ENCODE measurements at places on chromosomes 1 and 21.

DNA sequence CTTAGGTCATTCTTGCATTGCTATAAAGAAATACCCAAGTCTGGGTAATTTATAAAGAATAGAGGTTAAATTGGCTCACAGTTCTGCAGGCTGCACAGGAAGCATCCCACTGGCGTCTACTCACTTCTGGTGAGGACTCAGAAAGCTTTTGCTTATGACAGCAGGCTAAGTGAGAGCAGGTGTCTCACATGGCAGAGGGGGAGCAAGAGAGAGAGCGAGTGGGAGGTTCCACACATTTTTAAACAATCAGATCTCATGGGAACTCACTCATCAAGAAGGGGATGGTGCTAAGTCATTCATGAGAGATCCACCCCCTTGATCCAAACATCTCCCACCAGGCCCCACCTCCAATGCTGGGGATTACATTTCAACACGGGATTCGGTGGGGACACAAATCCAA is 13.6 kb upstream of the RGS4 start:
- DNase-seq = no peak

DNA sequence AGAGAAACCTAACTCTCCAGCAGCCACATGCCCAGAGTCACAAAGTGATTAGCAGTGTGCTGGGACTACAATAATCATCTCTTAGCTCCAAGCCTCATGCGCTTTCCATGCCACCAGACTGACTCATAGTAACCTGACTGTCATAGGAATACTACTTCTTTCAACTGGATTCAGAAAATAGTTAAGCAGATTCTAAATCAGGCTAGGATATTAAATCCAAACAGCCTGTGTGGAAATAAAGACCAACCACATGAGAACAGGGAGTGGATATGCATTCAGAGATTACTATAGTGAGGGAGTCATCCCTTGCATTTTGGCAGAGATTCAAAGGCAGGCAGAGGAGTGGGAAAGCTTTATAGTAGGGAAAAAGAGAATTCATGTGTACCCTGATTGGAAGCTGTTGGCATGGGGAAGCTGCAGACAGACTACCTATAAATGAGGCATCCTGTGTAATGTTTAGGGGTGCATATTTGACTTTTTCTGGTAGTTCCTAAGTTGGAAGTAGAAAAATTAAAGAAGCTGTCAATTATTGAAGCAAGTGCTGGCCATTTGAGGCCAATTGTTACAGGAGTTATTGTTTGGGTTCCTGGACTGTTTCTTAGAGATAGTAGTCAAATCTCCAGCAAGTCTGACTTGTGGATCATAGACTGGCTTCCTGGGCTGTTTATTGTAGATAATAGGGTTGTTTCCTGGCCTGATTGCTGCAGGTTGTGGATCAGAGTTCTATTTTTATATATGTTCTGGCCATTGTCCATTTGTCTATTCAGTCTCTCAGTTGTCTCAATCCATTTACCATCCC is 31.7 kb upstream of the DNAH14 start:
- no peak for DNase-seq

GRCh38 chr21:39720126-39720778 is 24.7 kb upstream of the IGSF5 start:
- no peak for DNase-seq

DNA sequence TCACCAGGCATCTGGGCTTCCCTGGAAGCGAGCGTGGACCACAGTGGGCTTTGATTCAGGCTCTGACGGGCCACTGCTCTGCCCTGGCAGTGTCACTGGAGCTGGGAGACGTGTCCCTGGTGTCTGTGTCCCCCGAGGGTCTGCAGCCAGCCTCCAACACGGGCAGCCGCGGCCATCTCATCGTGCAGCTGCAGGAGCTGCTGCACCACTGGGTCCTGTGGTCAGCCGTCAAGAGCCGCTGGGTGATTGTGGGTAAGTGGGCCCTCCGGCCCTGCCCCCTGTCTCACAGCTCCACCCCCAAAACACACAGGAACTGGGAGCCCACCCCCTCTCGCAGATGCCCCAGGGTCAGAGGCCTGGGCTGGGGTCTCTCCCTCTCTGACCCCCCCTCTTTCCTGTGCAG is 40.7 kb downstream of the DISP3 start:
- DNase-seq = no peak

DNA sequence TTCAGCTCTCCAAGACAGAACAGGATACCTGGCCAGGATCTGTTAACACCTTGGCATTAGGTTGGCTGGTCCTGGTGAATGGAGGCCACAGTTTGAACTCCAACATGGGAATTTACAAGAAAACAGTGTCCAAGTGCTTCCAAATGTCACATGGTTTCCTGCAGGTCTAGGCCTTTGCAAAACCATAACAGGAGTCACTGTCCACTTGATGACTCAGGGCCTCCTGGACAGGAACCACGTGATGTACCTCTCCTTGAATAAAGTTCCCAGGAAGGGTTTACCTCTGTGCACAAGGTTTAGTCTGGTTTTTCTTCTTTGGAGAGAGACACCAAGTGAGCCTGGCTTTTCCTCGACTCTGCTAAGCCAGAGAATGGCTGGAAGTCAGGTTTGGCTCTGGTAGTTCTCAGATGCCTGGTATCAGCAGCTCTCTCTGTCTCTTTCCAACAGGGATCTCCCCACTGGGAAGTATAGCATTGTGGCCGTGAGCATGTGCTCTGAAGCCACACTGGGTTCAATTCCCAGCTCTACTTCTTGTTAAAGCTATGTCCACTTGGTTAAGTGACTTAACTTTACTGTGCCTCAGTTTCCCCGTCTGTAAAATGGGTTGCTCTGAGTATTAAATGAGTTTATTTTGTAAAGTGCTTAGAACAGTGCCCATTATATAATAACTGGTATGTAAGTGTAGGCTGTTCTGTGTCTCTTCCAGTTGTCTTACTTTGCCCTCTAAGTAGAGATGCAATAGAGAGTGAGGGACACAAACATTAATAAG is 27.3 kb upstream of the TMEM61 start:
- DNase-seq = no peak

DNA sequence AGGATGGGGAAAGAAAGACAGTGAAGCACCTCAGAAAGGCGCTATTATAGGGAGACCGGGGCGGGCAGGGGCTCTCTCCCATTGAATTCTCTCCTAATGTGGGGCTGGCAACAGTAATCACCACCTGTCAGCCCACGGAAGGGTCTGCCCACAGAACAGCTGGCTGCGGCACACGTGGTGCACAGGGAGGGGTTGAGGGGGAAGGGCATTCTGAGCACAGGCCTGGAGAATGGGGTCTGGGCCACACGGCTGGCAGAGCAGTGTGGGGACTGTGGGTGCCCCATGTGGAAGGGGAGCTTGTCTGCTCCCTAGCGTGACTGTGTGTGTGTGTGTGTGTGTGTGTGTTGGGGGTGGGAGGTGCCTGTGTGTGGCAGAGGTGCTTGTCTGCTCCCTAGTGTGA is 4.1 kb downstream of the OLFML3 start:
- no peak for DNase-seq

DNA sequence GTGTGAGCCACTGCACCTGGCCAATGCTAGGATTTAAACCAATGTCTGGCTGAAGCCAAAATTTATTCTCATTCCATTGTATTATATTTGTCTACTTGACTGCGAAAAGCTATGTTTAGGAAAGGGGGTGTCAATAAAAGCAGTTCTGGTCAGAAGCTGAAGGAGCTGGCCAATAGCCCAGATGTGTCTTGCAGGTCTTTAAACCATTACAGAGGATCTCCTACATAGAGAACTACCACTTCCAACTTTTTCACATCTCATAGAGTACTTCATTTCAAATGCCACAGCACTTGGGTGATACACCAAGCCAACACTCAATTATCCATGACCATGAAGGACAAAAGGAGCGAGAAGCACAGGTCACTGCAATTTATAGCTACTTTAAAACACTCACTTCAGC is 2.5 kb downstream of the SYT11 start:
- DNase-seq = no peak

GRCh38 chr1:98555814-98556213 is 105.7 kb upstream of the SNX7 start:
- DNase-seq = no peak

DNA sequence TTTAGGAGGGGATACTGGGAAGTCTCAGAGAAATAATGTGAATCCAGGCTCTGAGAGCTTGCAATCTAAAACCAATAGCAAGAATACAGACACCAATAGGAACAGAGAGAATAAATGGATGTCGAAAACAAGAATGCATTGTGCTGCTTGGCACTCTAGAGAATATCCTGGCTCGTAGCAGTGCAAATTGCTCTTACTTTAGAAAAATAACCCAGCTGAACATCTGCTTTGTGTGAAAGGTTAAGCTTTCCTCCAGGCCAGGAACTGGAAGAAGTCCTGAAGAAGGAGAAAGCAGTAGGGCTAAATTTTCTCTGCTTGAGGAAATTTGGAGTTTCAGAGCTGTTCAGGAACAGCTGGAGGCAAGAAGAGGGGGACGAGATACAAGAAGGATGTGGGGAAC is 382.3 kb downstream of the HHIPL2 start:
- DNase-seq = no peak

GRCh38 chr1:248388426-248388825 is 12.9 kb downstream of the OR2T6 start:
- DNase-seq = no peak

GRCh38 chr1:240539769-240540414 is 72.1 kb downstream of the GREM2 start:
- no peak for DNase-seq

DNA sequence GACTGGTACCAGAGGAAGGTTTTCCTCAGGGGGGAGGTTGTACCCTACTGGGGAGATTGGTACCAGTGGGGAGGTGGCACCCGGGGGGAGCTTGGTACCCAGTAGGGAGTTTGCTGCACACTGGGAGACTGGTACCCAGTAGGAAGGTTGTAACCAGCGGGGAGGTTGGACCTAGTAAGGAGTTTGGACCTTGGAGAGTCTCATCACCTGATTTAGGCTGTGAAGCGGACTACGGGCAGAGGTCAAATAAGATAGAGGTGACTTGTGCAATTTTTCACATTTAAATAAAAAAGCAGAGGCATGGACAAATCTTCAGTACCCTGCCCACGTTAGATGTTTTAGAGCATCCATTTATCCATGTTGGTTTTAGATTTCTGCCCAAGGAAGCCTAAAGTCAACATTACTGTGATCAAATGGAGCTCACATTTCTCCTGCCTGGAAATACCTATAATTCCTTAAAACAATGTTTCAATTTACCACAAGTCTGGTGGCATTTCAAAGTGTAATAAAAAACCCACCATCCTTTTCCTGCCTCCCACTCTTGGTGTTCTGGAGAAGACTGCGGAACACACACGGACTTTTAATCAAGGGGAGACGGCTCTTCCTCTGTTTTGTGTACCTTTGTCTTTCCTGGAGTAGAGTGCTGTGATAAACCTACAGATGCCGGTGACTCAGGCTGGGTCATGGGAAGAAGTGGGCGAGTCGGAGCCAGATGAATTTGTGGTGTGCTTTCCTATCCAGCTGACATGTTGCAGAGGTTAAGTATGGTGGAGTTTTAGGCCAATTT is 36.2 kb upstream of the MRPS6 start:
- DNase-seq = no peak

DNA sequence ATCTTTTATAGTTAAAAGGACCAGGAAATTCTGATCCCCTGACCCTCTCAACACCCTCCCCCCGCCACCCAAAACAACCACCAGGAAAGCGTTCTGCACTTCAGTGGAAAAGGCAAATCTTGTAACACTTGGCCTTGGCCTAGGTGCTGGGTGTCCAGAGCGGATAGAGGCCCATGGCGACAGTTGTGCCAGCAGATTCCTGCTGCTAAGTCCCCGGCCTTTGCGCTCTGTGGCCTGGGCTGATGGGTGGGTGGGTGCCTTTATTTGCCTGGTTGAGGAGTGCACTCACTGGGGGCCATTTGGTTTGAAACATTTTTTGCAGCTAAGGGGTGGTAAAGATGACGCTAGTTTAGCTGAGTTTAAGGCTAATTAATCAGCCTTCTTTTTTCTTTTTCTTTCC is 127.9 kb upstream of the ERRFI1 start:
- DNase-seq = no peak

GRCh38 chr1:56376188-56376984 is 203.0 kb downstream of the PLPP3 start:
- DNase-seq = no peak

GRCh38 chr1:193451001-193451400 is 264.6 kb upstream of the B3GALT2 start:
- no peak for DNase-seq

DNA sequence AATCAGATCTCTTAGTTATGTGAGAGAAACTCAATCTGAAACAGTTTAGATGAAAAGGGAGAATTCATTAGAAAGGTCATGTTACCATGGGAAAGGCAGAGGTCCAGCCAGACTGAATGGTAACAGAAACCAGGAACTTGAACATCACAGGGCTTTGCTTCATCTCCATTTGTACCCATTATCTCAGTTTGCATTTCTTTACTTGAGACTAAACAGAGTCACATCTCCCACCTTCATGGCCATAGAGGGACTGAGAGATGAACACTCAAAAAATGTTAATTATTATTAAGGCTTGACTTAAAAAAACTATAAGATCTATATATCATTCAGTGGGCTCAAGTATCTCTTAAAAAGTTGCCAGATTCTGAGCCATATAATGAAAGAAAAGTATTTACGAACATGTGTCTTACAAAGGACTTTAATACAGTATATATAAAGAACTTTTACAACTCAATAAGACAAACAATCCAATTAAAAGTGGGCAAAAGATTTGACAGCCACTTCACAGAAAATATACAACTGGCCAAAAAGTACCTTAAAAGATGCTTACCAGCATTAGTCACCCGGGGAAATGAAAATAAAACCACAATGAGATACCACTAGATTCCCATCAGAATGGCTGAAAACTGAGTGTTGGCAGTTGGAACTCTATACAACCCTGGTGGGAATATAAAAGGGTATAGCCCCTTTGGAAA is 13.2 kb downstream of the KYAT3 start:
- DNase-seq = no peak

- no peak for DNase-seq
Measured at GRCh38 chr1:119435052-119435451, 20.1 kb downstream of the HSD3B2 start.

DNA sequence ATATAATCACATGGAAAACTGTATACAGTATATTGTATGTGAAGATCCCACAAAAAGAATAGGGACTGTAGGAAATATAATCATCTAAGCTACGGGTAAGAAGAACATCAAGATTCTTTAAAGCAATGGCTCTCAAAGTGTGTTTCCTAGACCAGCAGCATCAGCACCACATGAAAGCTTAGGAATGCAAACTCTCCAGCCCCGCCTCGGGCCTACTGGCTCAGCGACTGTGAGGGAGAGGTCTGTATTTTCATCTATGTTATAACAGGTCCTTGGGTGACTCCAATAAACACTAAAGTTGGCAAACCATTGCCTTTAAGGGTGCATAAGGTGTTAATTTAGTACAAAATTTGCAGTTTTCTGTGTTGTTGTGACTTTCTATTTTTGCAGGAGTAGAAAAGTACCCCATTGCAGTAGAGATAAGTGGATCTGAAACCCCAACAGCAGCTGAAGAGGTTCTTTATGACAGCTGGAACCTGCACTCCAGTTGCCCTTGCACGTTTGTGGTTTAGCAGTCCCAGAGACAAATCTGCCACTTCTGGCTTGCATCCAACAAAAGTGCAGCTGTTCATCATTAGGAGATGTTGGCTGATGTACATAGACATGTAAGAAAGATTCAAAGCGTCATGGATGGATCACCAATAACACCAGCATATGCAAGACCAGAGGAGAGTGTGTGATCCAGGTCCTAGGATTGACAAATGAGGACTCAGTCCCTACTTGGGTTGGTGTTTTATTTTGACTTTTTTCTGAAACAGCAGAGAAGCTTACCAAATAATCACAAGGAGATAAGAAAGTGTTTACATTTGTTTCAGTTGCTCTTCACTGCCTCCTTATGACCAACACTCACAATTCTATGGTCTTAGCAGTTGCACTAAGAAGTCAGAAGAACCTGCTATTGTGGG is 15.9 kb upstream of the IFNAR1 start:
- peak; percentile 40 for DNase-seq

GRCh38 chr1:167165948-167166689 is 54.6 kb upstream of the POU2F1 start:
- no peak for DNase-seq

Data from GM18507 (cell line).